ENCODE measurements at places on chromosomes 3 and 15.

GRCh38 chr15:63497642-63498467, 6.5 kb upstream of the USP3 start:
- DNase-seq, result no peak

DNA sequence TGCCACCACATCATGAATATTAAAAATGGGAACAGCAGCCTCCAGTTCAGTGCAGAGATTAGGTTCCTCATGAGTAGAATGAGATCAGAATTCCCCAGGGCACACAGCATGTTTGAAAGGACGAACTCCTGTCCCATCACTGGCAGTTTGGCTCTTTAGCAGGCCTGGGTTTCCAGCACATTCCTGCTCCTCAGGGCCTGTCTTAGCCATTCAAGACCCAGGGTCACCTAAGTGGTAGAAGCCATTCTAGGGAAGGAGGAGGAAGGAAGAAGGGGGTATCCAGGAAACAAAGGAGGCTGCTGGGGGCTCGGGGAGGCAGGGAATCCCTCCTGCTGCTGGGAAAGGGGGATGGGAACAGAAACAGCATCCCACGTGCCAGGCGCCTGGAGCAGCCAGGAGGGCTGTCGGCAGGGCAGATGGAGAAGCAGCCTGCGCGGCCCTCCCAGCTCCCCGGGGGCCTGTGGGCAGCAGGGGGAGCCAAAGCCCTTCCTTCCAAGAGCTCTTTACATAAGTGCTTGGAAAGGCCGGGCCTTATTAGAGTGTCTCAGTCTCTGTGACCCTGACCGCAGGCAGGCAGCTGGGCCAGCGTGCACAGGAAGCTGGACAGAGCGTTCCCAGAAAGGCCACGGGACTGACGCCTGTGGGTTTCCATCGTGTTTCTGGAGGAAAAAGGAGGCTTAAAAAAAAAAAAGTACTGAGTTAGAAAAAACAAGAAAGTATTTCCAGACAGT, 24.7 kb downstream of the LOXL1 start:
- DNase-seq, result peak; percentile 51

DNA sequence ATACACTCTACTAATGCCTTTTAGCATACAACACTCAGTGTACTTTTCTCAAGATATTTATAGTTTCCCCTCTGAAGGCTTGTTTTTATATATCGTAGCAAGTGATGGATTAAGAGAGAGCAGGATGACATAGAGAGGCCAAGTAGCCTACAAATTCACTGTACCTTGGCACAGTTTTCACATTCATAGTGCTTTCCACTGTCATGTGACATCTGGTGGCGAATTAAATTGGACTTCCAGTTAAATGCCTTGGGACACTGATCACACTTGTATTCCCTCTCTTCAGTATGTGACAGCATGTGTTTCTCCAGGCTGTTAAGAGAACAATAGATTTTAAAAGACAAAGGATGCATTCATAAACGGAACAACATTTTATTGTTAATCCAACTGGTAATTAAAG, 541.1 kb downstream of the MECOM start:
- DNase-seq, result no peak

DNA sequence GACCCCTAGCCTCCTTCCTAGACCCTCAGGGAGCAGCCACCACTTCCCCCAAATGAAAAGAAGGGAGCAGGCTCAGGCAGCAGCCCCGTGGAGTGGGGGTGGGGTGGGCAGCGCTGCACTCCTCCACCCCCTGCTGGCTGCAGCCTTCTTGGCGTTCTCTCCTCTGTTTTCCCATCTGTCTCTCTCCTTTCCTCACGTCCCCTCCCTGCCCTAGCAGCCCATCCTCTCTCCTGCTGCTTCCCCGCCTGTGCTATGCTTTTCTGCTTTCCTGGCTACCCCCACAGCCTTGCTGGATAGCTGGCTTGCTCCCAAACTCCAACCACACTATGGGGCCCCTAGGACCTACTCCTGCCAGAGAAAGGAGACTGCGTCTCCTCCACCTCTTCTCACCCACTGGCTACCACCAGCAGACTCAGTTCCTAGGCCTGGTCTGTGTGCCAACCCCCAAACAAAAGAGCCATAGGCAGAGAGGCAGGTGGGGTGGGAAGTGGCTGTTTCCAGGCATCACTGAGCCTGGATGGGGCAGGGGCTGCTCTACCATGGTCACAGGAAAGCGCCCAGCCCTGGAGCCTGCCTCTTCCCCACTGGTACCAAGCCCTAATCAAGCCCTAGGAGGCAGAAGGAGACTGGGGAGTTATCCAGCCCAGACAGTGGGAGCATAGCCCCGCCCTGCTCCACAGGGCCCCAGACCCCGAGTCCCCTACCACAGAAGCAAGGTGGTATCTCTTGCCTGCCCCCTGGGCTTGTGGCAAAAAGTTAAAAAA, 3.4 kb upstream of the DISP2 start:
- DNase-seq, result no peak

DNA sequence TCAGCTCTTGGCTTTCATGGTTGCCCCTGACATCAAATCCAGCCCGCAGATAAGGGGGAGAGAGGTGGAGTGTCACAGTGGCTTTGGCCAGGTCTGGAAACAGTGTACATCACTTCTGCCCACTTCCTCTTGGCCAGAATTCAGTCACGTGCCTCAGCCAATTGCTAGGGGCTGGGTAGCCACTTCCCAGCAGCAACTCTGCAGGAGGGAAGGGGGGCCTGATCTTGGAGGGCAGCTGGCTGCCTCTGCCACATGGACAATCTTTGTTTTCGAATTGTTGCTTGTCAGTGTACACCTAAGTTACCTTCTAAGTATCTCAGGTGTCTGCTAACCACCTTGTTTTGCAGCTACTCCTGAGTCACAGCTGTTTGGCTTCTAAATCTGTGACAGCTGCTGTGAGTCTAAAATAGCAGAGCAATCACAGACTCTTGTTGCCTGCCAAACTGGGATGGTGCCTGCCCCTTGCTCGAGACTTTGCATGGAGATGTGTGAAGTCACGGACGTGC, 41.0 kb upstream of the LIMD1 start:
- no peak for DNase-seq

GRCh38 chr3:128067489-128067888, 15.3 kb downstream of the SEC61A1 start:
- no peak for DNase-seq

DNA sequence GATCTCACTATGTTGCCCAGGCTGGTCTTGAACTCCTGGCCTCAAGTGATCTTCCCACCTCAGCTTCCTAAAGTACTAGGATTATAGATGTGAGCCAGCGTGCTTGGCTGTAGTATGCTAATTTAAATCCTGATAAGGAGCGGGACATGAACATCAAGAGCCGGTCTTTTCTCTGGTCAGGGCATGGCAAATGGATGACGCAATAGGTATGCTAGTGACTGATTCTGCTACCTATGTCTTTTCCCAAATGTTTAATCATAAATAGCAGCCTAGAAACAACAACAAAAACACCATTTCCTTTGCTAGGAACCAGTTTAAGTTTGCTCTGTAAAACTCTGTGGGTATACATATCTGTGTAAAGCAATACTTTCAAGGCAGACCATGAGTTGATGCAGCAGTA, 64.7 kb downstream of the STARD9 start:
- DNase-seq, result no peak

GRCh38 chr3:169602482-169602881, 61.0 kb downstream of the MECOM start:
- no peak for DNase-seq

DNA sequence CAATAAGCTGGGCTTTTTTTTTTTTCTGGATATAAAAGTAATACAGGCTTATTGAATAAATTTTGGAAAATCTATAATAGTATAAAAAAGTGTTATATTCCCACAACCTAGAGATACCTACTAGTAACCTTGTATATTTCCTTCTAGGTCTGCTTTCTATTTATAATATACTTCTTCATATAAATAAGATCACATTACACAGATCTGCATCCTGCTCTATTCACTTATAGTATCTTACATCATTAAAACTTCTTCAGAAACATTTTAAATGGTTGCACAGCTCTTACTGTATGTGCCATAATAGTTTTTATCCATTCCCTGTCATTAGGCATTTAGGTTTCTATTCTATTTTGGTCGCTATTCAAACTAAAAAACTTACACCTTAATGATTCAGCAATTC, 87.0 kb upstream of the TTBK2 start:
- DNase-seq, result no peak

- no peak for DNase-seq
These were observed 140.5 kb upstream of the SMAD3 start for GRCh38 chr15:66924889-66925288.

Measured in stimulated activated CD8-positive, alpha-beta memory T cell treated with anti-CD3 and anti-CD28 coated beads, Interleukin-4, amount 100 ng/mL, for 1 hour (primary cell).